Hematopoietic multipotent progenitor cell treated with erythropoietin and hydrocortisone succinate and interleukin-3 and kit ligand, for 6 days (in vitro differentiated cells): ENCODE measurements at places on chromosomes 12 and 14.

DNA sequence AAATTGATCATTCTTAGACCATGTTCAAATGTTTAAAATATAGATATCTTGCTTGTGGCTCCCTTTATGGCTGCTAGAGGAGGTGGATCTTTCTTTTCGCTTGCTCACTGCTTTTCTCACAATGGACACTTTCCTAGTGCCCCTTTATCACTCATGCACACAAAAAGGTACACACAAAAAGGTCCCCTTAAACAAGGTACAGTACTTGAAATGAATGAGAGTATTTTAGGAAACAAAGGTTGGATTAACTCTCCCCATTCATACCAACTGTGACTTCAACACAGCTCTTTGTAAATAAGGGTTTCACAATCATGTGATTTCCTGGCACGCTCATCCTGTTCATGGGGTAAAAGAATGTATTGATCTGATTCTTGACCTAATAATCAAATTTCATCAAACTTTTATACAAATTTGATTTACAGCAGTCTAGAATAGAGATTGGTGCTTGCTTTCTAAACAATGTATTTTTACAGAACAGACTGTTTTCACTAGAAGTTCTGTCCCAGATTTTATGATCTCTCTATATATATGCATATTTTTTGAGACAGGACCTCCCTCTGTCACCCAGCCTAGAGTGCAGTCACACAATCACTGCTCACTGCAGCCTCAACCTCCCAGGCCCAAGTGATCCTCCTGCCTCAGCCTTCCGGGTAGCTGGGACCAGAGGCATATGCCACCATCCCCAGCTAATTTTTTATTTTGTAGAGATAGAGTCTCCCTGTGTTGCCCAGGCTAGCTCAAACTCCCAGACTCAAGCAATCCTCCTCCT, 34.4 kb upstream of the EPS8 start:
- DNase-seq: no peak

GRCh38 chr12:113204804-113205203, 16.5 kb upstream of the TPCN1 start:
- DNase-seq: no peak

DNA sequence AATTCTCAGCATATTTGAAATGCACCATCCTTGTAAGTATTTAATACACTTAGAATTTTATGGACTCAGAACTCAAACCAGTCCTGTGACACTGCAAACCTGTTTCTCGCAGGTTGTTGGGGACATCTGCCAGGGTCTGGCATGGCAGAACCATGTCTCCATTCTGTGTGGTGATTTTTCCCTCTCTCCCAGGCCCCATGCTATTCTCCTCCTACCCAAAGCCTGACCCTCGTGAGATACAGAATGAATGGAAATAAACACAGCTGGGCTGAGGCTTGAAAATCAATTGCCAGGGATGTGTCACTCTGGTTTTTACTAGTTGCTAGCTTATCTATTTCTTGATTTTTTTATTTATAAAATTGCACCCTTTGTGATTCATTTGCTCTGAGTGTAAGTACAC, 19.8 kb downstream of the TPH2 start:
- no peak for DNase-seq

DNA sequence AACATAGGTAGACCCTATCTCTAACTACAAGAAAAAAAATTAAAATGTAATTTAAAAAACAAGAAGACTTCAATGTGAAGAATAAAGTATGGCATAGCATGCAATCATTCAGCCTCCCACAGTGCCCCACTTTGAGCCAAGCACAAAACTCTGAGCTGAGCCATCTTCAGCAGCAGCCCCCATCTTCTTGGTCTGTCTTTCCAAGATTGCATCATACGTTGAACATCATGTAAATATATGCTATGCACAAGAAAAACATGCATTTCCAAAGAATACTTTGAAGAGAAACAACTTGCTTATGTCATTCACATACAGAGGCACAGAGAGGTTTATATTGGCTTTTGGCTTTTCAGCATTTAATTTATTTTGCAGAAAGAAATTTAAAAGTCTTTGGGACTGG, 105.8 kb upstream of the TMPO start:
- no peak for DNase-seq

GRCh38 chr14:56118611-56119181, 485 bp downstream of the PELI2 start:
- peak; percentile 39 for DNase-seq

GRCh38 chr12:124681779-124682391, 114.5 kb upstream of the NCOR2 start:
- no peak for DNase-seq

- no peak for DNase-seq
Measured at GRCh38 chr14:99062772-99063418, 209.1 kb downstream of the BCL11B start.
